Activated CD4-positive, alpha-beta memory T cell treated with anti-CD3 and anti-CD28 coated beads for 36 hours (primary cell): ENCODE measurements at places on chromosomes 16 and 17. TPM values are rescaled to one million over a fixed set of nuclear protein-coding genes. Genes with fewer than 3 reads are reported as not detected.
A peak's percentile ranks its signal among the peaks of the same experiment; 100 is the strongest.

The ABCA8 gene
- not detected for total RNA-seq

The HAP1 gene
- total RNA-seq: not detected

The MEOX1 gene
- total RNA-seq: 0.67 TPM

The KRTAP4-5 gene
- not detected for total RNA-seq

The C16orf86 gene
- total RNA-seq: 2.5 TPM

The SOX15 gene
- total RNA-seq: 0.29 TPM

The TBC1D3E gene
- not detected for total RNA-seq

The ADGRG1 gene
- total RNA-seq: 4.7 TPM

The CHTF8 gene
- 120 TPM for total RNA-seq

The ALOX12B gene
- 2.1 TPM for total RNA-seq

The FBXW10 gene
- total RNA-seq: not detected

GRCh38 chr16:3140603-3141427 is 6.0 kb downstream of the ZNF213 start:
- no peak for DNase-seq

DNA sequence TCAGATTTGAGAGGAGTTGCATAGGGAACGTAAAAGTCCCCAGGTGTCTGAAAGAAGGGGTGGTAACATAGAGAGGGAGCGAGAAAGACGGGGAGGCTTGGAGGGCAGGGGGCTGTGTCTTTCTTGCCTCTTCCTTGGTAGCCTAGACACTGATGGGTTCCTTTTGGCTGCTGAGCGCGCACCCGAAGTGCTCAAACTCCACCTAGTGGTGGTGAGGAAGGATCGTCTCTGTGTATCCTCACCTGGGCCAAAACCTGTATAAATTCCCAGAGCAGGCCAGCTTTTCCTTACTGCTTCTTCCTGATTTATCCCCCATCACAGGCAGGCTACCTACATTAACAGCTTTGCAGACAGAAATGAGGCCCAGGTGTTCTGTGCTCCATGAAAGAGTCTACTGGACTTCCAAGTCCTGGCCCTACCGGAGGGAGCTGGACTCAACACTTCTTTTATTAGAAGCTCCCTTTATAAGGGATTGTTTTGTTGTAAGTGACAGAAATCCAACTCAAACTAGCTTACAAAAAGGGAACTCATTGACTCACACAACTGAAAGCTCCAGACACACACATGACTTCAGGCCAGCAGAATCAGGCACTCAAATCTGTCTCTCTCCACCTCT is 5.5 kb upstream of the SLC25A35 start:
- DNase-seq: peak; percentile 68

DNA sequence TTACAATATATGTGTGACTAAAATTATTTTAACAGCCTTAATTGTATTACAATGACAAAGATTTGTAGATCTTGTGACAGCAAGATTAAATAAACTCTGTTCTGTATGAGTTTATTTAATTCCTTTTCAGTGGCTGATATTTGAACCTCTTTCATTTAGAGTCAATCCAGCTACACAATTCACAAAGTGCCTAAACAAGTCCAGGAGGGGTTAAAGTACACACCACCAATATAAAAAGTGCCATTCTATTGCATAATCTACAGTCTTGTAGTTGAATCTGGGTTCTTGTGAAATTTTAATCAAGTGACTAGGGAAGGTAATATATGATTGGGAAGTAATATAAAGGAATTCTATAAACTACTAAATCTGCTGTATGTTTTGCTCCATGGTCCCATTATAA is 3.9 kb upstream of the NFAT5 start:
- DNase-seq: no peak

DNA sequence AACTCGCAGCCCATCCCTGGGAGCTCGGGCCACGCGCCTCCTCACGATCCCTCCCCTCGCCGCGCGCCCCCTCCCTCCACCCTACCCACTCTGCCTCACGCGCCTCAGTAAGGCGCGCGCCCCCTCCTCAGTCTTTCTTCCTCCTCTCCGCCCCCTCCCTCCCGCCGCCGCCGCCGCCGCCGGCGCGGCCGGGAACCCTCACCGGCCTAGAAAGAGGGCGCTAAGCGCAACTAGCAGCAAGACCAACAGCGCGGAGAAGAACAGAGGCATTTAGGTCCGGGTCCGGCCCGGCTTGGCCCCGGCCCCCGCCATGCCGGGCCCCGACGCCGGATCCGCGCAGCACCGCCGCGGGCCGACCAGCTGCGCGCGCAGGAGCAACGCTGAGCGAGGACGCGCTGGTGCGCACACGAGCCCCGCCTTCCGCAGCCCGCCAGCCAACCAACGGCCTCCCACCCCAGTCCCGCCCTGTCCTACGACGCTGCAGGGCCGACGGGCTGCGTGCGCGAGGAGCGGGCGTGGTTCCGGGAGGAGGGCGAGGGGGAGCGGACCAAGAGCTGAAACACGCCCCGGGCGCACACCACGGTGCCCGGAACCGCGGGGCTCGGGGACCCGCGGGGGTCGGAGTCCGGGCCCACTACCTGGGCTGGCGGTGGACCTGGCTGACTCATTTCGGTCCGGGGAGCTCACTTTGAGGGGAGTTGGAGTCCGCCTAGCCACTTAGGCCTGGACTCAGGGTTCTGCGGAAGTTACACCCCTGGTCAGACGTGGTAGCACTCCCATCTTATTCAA is at the start of gene BLTP2:
TSS of gene BLTP2 (minus strand) at position 372 of the 789 bp plus-strand sequence. CDS start at position 270, 102 bp downstream.
- DNase-seq: peak; percentile 97

GRCh38 chr16:48203974-48204824 is 39.9 kb upstream of the LONP2 start:
- DNase-seq: no peak

DNA sequence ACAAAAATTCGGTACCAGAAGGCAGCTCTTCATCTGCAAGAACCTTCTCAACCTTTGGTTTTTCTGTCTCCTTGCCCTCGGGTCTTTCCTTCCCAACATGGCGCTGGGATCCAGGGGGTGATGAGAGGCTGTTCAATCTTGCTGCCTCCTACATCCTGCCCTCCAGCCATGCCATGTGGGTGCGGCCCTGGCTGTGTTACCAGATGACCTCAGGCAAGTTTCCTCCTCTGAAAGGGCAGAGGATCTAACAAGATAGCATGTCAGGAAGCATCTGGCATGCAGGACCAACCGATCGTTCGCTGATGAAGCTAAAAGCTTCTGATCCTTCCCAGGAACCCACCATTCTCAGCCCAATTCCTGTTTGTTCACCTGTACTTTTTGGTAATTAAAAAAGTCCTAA is 36.8 kb upstream of the BCAR1 start:
- no peak for DNase-seq

- no peak for DNase-seq
Observed at GRCh38 chr17:63482509-63482908, 5.6 kb downstream of the ACE start.

DNA sequence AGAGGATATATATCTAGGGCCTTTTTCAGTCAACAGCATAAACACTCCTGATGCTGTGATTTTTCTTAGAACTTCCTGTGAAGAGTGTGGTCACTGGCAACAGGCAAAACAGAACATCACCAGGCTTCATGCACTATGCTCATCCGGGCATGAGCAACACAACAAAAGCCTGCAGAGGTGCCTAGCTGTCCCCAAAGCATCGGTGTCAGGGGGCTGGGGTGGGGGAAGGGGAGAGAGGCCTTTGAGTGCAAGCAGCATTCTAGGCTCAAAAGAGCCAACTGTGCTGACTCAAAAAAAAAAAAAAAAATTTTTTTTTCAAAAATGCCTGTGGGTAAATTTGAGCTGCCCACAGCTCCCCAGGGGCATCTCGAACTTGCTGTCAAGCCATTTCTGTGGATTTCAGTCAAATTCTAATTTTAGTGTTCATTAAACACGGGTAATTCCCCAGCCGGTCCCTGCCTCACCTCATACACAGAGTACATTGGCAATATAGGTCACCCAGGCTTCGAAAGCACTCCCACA is 194.6 kb upstream of the DYNLRB2 start:
- no peak for DNase-seq

DNA sequence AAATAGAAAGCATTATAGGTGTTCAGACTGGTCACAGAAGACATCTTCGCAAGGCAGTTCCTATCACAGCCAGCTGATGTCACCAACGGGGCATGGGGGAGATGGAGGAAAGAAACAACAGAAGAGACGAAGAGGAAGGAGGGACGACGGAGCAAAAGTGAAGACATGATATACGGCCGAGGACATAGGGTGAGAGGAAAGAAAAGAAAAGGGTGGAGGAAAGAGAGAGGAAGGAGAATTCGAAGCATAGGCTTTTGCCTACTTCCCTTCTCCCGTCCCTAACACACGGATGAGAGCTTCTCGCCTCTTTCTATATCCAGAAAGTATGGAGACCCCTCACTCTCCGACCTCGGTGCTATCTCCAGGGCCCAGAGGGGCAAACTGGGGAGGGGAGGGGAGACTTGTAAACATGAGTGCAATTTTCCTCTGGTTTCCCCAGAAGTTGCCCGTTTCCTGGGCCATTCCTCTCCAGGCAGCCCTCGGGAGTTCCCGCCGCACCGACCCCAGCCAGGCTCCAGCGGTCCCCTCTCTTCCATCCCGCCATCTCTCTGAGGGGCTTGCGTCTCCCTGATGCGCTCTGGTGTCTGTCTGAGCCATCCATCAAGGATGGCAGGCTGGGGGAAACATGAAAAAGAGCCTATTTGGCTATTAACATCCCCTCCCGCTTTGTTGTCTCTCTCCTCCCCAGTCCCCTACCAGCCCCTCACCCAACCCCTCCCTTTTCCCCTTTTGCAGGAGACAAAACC is 26.0 kb downstream of the COPZ2 start:
- DNase-seq: peak; percentile 67

GRCh38 chr17:17466511-17466910 is 10.3 kb upstream of the MED9 start:
- no peak for DNase-seq

DNA sequence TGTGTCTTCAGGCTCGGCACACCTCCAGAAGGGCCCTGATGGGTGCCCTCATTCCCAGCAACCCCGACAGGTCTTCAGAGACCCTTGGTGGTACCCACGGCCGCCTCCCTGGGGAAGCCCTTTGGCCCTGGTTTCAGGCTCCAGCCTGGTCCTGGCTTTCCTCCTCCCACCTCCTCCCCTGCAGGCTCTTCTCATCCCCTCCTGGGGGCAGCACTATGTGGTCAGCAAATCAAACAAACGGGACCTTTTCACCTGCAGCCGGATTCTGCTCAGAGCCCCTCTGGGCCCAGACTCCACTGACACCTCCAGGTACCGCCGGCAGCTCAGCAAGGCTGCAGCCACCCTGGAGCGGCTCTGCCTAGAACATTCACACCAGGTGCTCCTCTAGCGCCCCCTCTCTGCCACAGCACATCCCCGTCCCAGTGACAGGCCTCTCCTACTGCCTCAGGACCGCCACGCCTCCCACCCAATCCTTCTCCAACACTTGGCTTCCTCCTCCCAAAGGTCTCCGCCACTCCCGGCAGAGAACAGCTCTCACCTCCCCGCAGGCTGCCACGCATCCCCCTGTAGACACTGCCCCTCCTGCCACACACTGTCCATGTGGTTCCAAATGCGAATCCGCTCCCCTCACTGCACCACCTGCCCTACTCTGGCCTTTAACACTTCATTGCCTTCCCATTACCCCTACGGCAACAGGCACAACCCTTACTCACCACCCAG is 12.0 kb downstream of the CORO7 start:
- peak; percentile 52 for DNase-seq

DNA sequence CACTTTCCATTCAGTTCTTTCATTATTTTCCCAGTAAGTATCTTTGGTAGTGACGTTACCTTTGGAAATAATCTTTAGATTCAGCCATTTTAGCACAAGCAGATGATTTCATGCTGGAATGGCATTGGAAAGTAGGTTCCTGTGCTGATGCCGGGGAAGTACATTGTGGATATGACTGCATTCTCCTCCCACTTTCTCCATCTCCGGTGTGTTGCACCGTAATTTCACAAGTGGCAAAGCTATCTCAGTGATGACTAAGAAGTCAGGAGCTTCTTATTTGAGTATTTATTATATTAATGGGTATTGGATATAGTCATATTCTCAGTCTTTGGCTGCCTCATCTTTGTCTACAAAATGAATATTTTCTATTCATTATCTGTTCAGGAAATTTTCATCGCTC is 69.8 kb downstream of the MRTFB start:
- no peak for DNase-seq

DNA sequence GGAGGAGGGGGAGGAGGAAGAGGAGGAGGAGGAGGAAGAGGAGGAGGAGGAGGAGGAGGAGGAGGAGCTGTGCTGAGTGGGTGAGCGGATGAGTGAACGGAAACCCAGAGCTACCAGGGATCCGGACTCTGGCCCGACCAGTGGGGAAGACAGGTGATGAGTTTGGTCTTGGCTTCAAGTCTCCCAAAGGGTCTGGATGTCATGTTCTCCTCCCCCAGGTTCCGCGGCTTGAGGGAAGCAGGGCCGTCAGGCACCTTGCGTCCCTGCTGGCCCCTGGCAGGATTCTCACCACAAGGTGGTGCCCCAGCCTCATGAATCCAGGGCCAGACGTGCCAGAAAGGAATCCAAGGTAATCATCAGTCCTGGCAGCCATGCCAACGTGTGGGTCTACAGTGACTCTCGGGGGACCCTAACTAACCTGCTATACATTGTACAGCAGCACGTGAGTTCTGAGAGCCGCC is 13.5 kb upstream of the ABAT start:
- peak; percentile 76 for DNase-seq

DNA sequence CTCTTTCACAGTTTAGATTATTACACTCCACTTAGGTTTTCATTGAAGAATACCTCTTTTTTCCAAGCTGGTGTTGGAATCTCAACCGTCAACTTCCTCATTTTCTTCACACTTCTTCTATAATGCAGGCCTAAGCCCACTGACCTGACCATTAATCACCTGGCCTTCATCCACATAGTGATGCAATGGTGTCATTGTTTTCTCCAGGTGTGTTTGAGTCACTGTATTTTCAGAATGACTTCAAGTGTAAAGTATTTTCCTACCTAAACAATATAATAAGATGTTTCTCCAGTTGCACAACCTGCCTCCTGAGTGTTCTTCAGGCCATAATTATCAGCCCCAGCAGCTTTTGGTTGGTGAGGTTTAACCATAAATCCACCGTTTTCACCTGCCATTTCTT is 1675.1 kb downstream of the TP53TG3F start:
- DNase-seq: no peak

DNA sequence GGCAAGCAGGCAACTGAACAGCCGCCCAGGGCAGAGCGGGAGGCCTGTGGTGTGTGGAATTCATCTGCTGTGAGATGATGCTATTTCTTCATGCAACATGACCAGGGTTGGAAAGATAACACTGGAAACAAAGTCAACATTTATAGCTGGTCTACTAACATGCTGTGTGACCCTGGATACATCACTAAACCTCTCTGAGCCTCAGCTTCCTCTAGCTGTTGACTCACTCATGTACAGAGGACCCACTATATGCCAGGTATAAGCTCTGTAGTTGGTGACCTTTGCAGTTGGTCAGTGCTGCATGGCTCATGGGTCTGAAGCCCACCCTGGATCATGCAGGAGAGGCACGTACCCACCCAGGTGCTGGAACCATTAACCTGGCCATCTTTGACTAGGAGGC is 180.9 kb downstream of the ZNF423 start:
- DNase-seq: no peak

DNA sequence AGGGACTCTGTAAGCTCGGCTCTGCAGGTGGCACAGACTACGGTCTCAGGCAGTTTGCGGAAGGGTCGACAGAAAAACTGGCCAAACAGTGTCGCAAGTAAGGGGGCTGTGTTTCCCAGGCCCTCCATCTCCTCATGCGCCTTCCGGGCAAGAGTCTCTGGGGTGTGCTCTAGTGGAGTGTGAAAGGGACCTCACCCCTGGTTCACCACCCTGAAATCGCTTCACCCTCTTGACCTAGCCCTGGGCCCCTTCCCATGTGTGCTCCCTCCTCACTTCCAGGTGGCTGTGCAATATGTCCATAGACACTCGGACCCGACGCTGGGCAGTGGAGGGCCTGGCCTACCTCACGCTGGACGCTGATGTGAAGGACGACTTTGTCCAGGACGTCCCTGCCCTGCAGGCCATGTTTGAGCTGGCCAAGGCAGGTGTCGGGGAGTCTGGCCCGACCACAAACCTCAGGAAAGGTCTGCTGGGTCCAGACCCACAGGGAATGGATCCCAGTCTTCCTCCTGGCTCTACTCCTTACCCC is 22.3 kb downstream of the UNC45B start:
- DNase-seq: peak; percentile 4
